Skeletal muscle cell (primary cell): ENCODE measurements at places on chromosomes 3 and 15.

GRCh38 chr15:95975212-95975611, 355.3 kb upstream of the NR2F2 start:
- no peak for DNase-seq

DNA sequence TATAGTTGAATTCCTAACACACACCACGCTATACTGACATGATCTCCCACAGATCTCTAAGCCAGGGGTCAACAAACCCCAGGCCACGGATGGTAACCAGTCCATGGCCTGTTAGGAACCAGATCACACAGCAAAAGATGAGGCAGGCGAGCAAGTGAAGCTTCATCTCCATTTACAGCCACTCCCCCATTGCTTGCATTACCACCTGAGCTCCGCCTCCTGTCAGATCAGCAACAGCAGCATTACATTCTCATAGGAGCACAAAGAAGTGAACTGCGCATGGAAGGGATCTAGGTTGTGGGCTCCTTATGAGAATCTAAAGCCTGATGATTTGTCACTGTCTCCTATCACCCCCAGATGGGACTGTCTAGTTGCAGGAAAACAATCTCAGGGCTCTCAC, 2.7 kb downstream of the PDCD7 start:
- DNase-seq = no peak

- DNase-seq = no peak
These were observed 1.1 kb upstream of the SPINK8 start for GRCh38 chr3:48334605-48335004.

DNA sequence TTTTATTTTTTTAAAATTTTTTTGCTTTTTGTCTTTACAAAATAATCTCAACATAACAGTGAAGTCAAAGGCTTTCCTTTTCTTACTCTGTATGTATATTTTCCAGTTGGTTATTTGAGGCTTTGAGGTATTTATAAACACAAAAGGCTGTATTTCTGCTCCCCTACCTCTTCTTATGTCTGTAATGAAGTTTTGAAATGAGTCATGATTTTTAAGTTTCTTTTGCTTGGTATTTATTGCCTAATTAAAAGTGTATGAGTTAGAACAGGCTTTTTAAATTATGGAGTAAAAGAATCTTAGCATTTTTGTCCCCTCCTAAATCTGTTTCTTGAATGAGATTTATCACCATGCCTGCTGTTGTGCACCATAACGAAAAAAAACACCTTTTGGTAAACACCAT, 66.0 kb downstream of the DCUN1D1 start:
- DNase-seq = no peak

DNA sequence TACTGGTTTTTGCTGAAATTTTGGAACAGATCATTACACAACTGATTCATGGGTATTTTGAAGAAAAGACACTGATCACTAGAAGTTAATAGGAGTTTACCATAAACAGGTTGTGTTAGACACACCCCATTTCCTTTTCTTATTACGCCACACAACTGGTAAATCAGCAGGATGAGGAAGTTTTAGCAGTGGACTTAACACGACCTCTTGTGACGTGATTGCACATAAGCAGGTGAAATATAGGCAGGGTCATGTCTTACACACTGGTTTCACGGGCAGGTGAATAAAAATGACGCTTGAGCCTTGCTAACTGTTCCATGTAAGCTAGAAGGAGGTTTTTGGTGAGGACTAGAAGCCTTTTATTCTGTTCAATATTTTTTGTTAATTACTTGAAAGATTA, 27.1 kb upstream of the TPRG1 start:
- peak; percentile 13 for DNase-seq
